ENCODE measurements at places on chromosomes 1 and 21.

- ATAC-seq = peak; percentile 85
Observed at GRCh38 chr1:39631361-39632322, 7.8 kb downstream of the HEYL start.

- no peak for ATAC-seq
Observed at GRCh38 chr1:88274431-88274830, 409.6 kb upstream of the PKN2 start.

DNA sequence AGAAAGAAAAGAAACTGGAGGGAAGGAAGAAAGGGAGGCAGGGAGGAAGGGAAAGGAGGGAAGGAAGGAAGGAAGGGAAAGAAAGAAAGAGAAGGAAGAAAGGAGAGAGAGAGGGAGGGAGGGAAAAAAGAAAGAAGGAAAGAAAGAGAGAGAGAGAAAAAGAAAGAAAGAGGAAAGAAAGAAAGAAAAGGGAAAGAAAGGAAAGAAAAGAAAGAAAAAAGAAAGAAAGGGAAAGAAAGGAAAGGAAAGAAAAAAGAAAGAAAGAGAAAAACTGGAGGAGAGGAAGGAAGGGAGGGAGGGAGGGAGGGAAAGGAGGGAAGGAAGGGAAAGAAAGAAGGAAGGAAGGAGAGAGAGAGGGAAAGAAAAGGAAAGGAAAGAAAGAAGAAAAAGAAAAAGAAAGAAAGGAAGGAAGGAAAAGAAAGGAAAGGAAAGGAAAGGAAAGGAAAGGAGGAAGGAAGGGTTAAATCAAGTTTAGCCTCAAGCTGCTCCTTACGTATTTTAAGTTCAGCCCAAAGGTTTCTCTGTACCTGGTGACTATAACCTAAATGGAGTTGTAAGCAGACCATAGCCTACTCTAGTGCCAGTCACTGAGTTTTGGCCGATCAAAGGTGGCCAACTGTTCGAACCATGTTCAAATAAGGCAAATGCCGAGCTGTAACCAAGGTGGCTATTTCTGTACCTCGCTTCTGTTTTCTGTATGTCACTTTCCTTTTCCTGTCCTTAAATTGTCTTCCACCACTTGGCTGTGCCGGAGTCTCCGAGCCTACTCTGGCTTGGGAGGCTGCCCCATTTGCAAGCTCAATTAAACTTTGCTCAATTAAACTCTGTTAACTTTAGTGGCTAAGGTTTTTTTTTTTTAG, 37.8 kb upstream of the TMPRSS2 start:
- ATAC-seq = no peak

GRCh38 chr1:14612256-14612655, 13.8 kb downstream of the KAZN start:
- no peak for ATAC-seq

DNA sequence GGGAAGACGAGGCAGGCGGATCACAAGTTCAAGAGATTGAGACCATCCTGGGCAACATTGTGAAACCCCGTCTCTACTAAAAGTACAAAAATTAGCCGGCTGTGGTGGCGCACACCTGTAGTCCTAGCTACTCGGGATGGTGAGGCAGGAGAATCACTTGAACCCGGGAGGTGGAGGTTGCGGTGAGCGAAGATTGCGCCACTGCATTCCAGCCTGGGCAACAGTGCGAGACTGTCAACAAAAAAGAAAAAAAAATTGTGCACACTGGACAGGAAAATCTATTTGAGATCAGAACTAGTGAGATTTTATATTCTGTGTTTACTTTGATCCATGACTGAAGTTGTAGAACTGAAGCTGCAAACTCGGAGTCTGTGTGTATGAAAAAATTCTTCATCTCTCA, 40.2 kb downstream of the SNRPE start:
- ATAC-seq = no peak

DNA sequence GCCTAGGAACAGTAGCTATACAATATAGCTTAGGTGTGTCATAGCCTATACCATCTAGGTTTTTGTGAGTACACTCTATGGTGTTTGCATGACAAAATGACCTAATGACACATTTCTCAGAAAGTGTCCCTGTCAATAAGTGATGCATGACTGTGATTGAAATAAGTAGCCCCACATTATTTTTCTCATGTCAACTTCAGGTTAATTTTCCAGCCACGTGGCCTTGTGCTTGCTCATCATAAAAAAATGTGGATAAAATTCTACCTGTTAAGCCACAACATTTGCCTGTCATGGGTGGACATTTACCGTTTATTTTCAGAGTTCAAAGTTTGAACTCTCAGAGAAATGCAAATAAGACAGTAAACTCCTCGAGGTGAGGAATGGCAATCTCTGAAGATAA, 5.5 kb downstream of the DISC1 start:
- ATAC-seq = no peak

DNA sequence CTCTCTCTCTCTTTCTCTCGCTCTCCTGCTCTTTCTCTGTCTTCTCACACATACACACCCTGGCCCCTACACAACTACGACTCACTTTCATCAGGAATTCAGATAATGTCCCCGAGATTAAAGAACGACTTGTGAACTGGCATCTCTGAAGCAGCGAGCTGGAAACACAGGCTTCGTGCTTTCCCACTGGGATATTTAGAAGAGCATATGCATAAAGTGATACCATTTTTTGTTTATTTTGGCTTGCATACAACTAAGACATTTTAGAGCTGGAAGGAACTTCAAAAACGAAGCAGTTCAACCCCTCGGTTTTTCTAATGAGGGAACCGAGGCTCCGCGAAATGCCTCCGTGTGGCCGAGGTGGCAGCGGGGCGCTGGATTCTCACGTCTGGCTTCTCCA, 88.6 kb downstream of the ZBTB18 start:
- ATAC-seq = no peak

DNA sequence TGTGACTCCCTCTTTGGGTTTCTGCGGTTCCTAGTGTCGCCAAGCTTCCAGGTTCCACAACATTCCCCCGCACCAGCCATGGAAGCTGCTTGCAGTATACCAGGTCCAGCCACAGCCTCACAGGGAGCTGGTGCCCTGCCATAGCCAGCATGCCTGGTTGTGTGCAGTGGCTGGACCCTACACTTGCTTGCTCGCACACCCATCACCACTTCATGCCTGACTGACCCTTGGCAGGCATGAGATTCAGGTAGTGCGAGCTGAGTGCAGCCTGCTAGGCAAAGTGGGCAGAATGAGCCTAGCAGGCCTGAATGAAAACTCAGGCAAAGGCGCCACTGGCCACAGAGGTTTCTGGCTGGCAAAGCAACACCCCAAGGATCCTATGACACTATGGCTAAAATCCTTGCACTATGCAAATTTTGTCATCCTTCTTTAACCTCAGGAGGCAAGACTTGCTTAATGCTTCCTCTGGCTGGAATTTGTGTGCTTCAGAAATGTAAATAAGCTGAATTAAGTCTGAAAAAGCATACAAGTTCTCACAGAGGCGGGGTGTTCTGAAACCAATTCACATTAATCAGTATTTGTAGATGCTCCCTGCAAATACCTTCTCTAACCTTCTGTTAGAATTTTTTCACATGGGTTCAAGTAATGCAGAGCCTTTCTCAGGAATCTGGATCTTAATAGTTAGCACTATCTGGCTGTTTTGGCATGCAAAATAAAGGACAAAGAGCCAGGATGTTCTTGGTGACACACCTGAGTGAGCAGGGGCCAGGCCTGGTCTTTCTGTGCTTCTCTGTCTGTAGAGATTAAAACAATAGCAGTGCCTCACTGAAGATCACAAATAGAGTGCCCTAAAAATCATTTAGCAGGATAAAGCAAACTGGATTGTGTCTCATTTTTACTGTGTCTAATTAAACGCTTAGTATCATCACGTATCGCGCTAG, 256.9 kb downstream of the GPATCH2 start:
- no peak for ATAC-seq

GRCh38 chr1:101165532-101165931, 71.3 kb upstream of the S1PR1 start:
- no peak for ATAC-seq

DNA sequence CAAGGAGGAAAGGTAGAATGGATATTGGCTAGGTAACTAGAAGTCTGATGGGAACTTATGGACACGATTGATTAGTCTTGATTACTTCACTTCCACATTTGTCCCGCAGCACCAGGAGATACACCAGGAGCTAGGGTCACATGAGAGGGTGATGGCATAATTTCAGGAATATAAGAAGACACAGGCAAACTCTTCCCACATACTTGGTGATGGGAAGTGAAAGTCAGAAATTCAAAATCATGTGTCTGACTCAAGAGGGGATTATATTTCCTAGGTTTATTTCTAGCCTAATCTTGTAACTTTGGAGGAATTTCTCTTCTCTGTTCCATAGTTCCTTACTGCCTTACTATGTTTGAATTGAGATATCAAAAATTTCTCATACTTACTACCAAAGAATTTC, 185.0 kb downstream of the PBX1 start:
- ATAC-seq = no peak

- ATAC-seq = no peak
Observed at GRCh38 chr1:7373876-7374562, 397.1 kb upstream of the VAMP3 start.

DNA sequence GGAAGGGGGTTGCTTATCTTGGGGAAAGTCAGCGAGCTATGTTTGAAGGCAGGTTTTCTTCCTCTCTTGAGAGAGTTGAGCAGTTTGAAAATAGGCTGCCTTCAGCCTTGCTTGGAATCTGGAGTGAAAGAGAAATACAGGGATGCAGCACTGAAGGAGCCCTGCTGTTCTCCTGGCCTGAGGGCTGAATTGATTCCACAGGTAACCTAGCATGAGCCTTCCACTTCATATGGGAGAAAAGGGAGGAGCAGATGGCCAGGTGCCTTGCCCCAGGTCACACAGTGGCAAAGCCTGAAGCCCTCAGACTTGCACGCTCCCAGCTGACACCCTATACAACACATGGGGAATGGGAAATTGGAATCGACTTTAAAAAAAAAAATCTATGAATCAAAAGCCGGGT, 88.0 kb upstream of the WLS start:
- ATAC-seq = no peak

DNA sequence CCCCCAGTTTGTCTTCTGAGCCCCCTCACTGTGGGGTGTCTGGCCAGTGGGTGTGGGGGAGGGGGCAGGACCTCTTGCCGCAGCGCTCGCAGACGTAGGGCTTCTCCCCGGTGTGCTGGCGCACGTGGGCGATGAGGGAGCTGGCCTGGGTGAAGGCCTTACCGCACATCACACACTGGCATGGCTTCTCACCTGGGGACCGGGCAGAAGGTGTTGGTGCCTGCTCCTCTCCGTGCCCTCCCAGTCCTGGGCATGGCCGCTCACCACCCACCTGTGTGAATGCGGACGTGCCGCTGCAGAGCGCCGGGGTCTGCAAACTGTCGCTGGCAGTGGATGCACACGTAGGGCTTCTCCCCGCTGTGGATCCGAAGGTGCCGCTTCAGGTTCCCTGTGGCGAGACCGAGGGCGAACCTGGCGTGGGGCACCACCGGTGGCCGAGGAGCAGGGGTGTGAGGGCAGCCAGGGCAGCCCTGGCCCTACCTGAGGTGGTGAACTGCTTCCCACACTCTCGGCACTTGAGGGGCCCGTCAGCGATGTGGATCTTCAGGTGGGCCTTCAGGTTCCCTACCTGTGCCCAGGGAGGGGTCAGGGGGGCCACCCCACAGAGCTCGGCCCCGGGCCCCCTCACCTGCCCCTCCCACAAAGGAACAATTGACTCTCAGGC, 32.4 kb downstream of the ZBTB17 start:
- ATAC-seq = no peak

- ATAC-seq = no peak
Observed at GRCh38 chr1:207312604-207312920, 8.9 kb upstream of the CD55 start.

- ATAC-seq = peak; percentile 37
Observed at GRCh38 chr1:50959303-50959912, 659 bp downstream of the FAF1 start.

DNA sequence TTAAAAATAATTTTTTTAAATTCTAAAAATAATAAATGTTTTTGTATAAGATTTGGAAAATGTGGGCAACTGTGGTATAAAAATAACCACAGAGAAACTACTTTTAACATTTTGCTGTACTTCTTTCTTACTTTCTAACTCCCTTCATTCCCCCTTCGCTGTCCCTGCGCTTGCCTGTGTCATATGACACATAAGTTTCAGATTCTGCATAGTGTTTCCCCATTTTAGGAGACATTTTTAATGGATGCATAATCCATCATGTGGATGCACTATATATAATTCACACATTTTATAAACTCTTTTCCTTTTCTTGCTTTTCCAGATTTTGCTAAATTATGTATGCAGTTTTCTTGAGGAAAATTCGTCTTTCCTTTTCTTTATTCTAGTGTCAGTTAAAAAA, 16.3 kb downstream of the ATG4C start:
- ATAC-seq = no peak

DNA sequence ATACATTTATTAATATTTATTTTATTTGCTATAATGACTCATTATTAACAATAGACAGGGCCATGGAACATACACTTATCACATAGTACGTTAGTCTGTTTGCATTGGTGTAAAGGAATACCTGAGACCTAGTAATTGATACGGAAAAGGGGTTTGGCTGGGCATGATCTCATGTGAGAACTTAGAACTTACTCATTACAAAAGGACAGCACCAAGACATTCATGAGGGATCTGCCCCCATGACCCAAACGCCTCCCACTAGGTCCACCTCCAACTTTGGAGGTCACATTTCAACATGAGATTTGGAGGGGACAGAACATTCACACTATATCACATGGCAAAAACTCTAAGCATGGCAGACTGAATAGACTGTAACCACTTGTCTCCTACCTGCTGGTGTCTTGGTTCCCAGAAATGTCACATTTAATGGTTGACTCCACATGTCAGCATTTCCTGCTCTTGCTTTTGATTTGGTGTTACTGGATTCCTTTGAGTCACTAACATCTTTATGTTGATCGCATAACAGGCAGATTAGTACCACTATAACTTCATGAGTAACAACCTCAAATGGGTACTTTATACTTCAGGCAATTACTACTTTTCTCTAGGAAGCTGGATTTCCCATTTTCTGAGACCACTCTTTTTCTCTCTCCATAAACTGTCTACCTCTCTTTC, 3.5 kb upstream of the C1orf116 start:
- peak; percentile 63 for ATAC-seq

DNA sequence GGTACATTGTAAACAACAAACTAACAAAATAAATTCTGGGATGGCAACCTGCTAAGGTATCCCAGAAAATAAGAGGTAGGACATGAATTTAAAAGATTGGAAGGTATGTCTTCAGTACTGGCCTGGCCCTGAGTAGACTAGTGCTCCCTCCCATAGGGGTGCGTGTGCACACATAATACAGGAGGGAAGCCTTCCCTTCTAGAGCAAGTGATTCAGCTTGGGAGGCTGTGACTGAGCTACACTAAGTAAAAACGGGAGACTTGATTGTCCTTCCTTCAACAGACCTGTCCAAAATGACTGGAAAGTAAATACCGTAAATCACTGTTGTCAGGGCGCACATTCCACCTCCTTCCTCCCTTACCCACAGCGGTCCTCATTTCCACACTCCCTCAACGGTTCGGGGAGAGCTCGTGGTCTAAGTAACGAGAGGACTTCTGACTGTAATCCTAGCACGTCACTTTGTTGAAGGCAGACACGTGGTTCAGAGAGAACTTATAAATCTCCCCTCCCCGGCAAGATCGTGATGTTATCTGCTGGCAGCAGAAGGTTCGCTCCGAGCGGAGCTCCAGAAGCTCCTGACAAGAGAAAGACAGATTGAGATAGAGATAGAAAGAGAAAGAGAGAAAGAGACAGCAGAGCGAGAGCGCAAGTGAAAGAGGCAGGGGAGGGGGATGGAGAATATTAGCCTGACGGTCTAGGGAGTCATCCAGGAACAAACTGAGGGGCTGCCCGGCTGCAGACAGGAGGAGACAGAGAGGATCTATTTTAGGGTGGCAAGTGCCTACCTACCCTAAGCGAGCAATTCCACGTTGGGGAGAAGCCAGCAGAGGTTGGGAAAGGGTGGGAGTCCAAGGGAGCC, at the start of gene TGFB2:
TGFB2 (plus strand) TSS at position 523 of the 859 bp plus-strand sequence. CDS start 1,366 bp downstream, outside the sequence.
- ATAC-seq = peak; percentile 62

- no peak for ATAC-seq
Observed at GRCh38 chr1:98352378-98352777, 309.1 kb upstream of the SNX7 start.

Measured in activated T-helper 17 cell treated with anti-CD3 and anti-CD28 coated beads, Interleukin-2, amount 50 U/mL, for 72 hours (primary cell).